AG04450 (cell line): ENCODE measurements at places on chromosomes 11 and 22. TPM values are rescaled to one million over a fixed set of nuclear protein-coding genes. Genes with fewer than 3 reads are reported as not detected.

TMEM86A gene
- 0.36 and 0.47 TPM in 2 replicates for polyA plus RNA-seq

MMP8 gene
- 0.04 TPM in 1 of 2 replicates, not detected in the other for polyA plus RNA-seq

MIAT gene
- 7.8 and 9.4 TPM in 2 replicates for polyA plus RNA-seq

TMX2 gene
- 84.7 and 91.7 TPM in 2 replicates for polyA plus RNA-seq

KRTAP5-7 gene
- polyA plus RNA-seq, result not detected in 2 replicates

SCN2B gene
- polyA plus RNA-seq, result 0.01 TPM in 1 of 2 replicates, not detected in the other

NXPE2 gene
- polyA plus RNA-seq, result 0.04 TPM in 1 of 2 replicates, not detected in the other

CAT gene
- polyA plus RNA-seq, result 84.5 and 104 TPM in 2 replicates

ACTN3 gene
- 0.11 TPM in 2 replicates for polyA plus RNA-seq

SAA4 gene
- polyA plus RNA-seq, result not detected in 2 replicates

MYO7A gene
- not detected in 2 replicates for polyA plus RNA-seq

SPDYC gene
- polyA plus RNA-seq, result not detected in 2 replicates

KCNA4 gene
- polyA plus RNA-seq, result not detected in 2 replicates

CSF2RB gene
- polyA plus RNA-seq, result not detected in 2 replicates

MUC2 gene
- not detected in 2 replicates for polyA plus RNA-seq

TCN1 gene
- polyA plus RNA-seq, result not detected in 2 replicates

RIC8A gene
- polyA plus RNA-seq, result 118 and 153 TPM in 2 replicates

DENND6B gene
- 2.4 and 3.8 TPM in 2 replicates for polyA plus RNA-seq

ANO3 gene
- 0.02 and 0.06 TPM in 2 replicates for polyA plus RNA-seq

PLAAT4 gene
- 3.5 and 4.7 TPM in 2 replicates for polyA plus RNA-seq

GNAZ gene
- polyA plus RNA-seq, result 0.25 and 0.46 TPM in 2 replicates

BLID gene
- 0.48 and 0.94 TPM in 2 replicates for polyA plus RNA-seq

CNTF gene
- polyA plus RNA-seq, result 0.55 and 1.1 TPM in 2 replicates

SCYL1 gene
- 60.9 and 90.0 TPM in 2 replicates for polyA plus RNA-seq

GLB1L2 gene
- 0.11 and 0.12 TPM in 2 replicates for polyA plus RNA-seq

LRRC4C gene
- 0.02 TPM in 1 of 2 replicates, not detected in the other for polyA plus RNA-seq

LRRC32 gene
- polyA plus RNA-seq, result 10.9 and 14.2 TPM in 2 replicates

RAB39A gene
- not detected in 2 replicates for polyA plus RNA-seq

CCDC81 gene
- 1.7 and 2.3 TPM in 2 replicates for polyA plus RNA-seq

REXO2 gene
- polyA plus RNA-seq, result 310 and 401 TPM in 2 replicates

APOA4 gene
- polyA plus RNA-seq, result not detected in 2 replicates

IGLL1 gene
- not detected in 2 replicates for polyA plus RNA-seq

UBE2L6 gene
- polyA plus RNA-seq, result 63.8 and 76.8 TPM in 2 replicates

MADD gene
- 10.5 and 20.9 TPM in 2 replicates for polyA plus RNA-seq

DNAJC24 gene
- polyA plus RNA-seq, result 14.2 and 17.0 TPM in 2 replicates

OR10D3 gene
- polyA plus RNA-seq, result not detected in 2 replicates

PITPNB gene
- polyA plus RNA-seq, result 103 and 119 TPM in 2 replicates

CATSPER1 gene
- 0.25 and 0.40 TPM in 2 replicates for polyA plus RNA-seq

SLC17A6 gene
- polyA plus RNA-seq, result not detected in 2 replicates

C22orf15 gene
- 2.1 and 2.9 TPM in 2 replicates for polyA plus RNA-seq

ZP1 gene
- 0.48 and 0.65 TPM in 2 replicates for polyA plus RNA-seq

KCTD14 gene
- polyA plus RNA-seq, result 3.1 and 3.3 TPM in 2 replicates

OLFML1 gene
- polyA plus RNA-seq, result 0.10 and 0.21 TPM in 2 replicates

MUC15 gene
- polyA plus RNA-seq, result not detected in 2 replicates

PKP3 gene
- 0.55 and 1.1 TPM in 2 replicates for polyA plus RNA-seq

OR51B2 gene
- polyA plus RNA-seq, result not detected in 2 replicates

H19 gene
- polyA plus RNA-seq, result 0.10 and 0.21 TPM in 2 replicates

PRR5 gene
- polyA plus RNA-seq, result 12.9 and 16.2 TPM in 2 replicates

MS4A4E gene
- polyA plus RNA-seq, result not detected in 2 replicates

SLC1A2 gene
- 0.97 and 1.1 TPM in 2 replicates for polyA plus RNA-seq

CRYBB2 gene
- polyA plus RNA-seq, result 1.7 and 2.7 TPM in 2 replicates

TTC12 gene
- 17.6 and 19.0 TPM in 2 replicates for polyA plus RNA-seq

MIOX gene
- 0.14 and 0.22 TPM in 2 replicates for polyA plus RNA-seq

CLTCL1 gene
- 6.6 and 8.0 TPM in 2 replicates for polyA plus RNA-seq

TEAD1 gene
- 100 and 113 TPM in 2 replicates for polyA plus RNA-seq

ADORA2A gene
- polyA plus RNA-seq, result 0.16 and 0.19 TPM in 2 replicates

EIF3M gene
- polyA plus RNA-seq, result 476 and 584 TPM in 2 replicates
